ENCODE measurements at places on chromosomes 7 and 10. TPM values are rescaled to one million over a fixed set of nuclear protein-coding genes. Genes with fewer than 3 reads are reported as not detected.

DNA sequence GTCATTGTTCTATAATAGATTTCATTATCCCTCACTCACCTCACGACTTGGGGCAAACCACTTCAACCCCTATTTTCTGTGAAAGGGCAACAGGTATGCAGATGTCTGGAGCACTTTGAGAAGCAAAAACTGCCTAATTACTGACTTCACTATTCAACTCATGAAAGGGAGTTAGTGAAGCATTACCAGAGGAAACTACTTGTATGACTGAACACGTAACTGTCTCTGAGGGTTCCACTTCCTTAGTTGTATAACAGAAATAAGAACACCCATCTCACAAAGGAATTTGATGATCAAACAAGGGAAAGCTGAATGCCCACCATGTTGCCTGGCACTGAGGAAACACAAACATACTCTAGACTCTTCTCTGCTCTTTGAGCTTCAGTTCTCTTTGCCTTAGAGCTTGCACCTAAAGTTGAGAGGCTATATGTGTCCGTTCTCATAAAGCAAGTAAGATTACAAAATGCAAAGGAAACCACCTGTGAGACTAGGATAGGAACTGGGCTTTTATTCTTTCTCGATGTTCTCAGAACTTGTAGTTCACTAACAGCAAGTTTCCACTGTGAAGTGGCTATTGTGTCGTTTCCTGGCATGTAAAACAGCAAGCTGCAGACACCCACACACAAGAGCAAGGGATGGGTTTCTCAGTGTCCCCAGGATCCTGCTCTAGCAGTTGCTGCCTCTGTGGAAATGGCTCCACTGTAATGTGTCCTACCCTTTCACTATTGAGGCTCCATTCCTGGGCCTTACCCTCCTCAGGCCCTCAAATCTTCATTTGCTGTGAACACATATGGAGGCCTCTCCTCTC is 2.6 kb downstream of the TMEM243 start:
- no peak overlapping the region for H3K27ac ChIP-seq
- H3K4me1 ChIP-seq: peaks cover 14% of the 10 kb centered on the region
- H3K36me3 ChIP-seq: no peaks in the 10 kb centered on the region
- DNase-seq: no peak

DNA sequence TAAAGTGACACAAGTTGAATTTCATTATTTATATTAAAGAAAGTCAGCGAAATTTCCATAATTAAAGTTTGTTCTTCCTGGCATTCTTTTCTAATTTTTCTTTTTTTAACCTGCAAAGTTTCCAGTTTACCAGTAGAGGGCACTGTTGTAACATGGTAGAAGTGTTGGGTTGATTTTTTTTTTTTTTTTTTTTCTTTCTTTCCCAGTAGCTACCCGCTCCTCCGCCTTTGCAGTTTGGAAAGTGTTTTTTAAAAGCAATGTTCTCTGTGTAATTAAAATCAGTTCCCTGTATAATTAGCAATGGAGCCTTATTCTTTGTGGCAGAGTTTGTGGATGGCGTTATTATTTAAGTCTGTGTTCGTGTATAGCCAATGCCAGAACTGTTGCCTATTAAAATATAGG is 53.7 kb downstream of the TAF3 start:
- no peaks in the 10 kb centered on the region for H3K4me1 ChIP-seq
- no peaks in the 10 kb centered on the region for H3K27me3 ChIP-seq
- peak; percentile 58 for DNase-seq
- no peak overlapping the region for H3K4me3 ChIP-seq
- H3K27ac ChIP-seq: no peak overlapping the region

DNA sequence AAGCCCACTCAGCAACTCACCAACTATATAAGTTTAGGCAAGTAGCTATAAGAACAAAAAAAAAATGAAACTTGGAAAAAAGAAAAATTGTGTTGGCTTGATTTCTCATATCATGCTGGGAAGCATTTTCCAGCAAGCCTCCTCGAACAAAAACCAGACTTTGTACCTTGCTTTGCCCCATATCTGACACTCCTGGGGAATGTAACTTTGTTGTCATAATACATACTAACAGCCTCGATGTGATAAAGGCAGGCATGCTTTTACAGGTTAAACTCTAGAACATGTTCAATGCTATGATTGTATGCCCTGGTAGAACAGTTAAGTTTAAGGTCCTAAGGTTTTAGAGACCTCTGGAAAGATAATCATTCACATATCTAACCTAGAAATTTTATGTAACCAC is 11.6 kb downstream of the CFAP43 start:
- no peaks in the 10 kb centered on the region for H3K36me3 ChIP-seq
- DNase-seq: no peak
- no peak overlapping the region for H3K4me3 ChIP-seq
- no peak overlapping the region for H3K27ac ChIP-seq

- H3K4me1 ChIP-seq: no peaks in the 10 kb centered on the region
- no peak overlapping the region for H3K27ac ChIP-seq
Observed at GRCh38 chr7:30910411-30911073, 1.1 kb upstream of the AQP1 start.

- no peaks in the 10 kb centered on the region for H3K36me3 ChIP-seq
- H3K27ac ChIP-seq: no peak overlapping the region
- H3K27me3 ChIP-seq: no peaks in the 10 kb centered on the region
Observed at GRCh38 chr7:79434867-79435266, 18.6 kb downstream of the MAGI2 start.

GRCh38 chr10:88095223-88095721 is 231.8 kb downstream of the PTEN start:
- H3K27me3 ChIP-seq: no peaks in the 10 kb centered on the region
- no peak overlapping the region for H3K4me3 ChIP-seq
- H3K27ac ChIP-seq: no peak overlapping the region
- H3K36me3 ChIP-seq: no peaks in the 10 kb centered on the region
- H3K4me1 ChIP-seq: no peaks in the 10 kb centered on the region

GRCh38 chr7:2855386-2855785 is 11.3 kb upstream of the GNA12 start:
- no peaks in the 10 kb centered on the region for H3K4me1 ChIP-seq
- H3K4me3 ChIP-seq: no peak overlapping the region
- no peak overlapping the region for H3K27ac ChIP-seq
- no peaks in the 10 kb centered on the region for H3K27me3 ChIP-seq

GRCh38 chr7:45682836-45683555 is 108.8 kb downstream of the ADCY1 start:
- no peaks in the 10 kb centered on the region for H3K27me3 ChIP-seq
- H3K4me3 ChIP-seq: no peak overlapping the region
- DNase-seq: no peak
- H3K27ac ChIP-seq: no peak overlapping the region
- no peaks in the 10 kb centered on the region for H3K4me1 ChIP-seq

- DNase-seq: no peak
- peaks cover 8% of the 10 kb centered on the region for H3K36me3 ChIP-seq
- H3K27ac ChIP-seq: no peak overlapping the region
- H3K4me1 ChIP-seq: peaks cover 27% of the 10 kb centered on the region
Observed at GRCh38 chr10:31668326-31668725, 260.3 kb downstream of the ARHGAP12 start.

DNA sequence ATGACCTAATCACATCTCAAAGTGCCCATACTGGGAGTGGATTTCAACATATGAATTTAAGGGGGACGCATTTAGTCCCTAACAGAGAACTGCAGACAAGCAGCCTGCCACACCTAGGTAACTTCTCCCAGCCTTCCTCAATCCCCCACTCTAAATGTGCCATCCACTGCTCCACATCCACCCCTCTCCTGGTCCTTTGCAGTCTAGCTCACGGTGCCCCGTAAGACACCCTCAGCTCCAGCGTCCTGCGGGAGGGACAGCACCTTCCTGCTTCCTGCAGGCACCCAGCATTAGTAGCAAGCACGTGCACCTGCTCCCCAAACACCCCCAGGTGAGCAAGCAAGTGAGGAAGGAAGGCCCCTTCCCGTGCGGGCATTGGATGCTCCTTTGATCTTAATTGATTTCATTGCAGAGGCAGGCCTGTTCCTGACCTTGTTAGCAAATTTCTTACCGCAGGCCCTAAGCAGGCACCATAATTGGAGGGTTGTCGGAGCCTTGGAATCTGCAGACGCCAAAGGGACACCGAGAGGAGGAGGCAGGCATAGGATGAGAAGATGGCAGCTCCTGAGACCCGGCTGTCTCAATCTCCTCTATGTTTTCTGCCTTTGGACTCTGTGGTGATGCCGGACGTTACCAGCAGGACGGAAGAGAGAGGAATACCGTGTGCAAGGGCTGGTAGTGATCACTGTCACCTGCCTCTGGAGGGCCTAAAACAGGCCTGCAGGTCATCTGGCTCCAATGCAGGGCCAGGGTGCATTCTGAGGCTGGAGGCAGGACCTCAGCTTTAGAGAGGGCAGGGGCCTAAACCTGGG is 75.8 kb upstream of the CHST15 start:
- no peak overlapping the region for H3K4me3 ChIP-seq
- H3K4me1 ChIP-seq: no peaks in the 10 kb centered on the region
- no peak for DNase-seq
- H3K27me3 ChIP-seq: no peaks in the 10 kb centered on the region
- H3K36me3 ChIP-seq: no peaks in the 10 kb centered on the region
- no peak overlapping the region for H3K27ac ChIP-seq

DNA sequence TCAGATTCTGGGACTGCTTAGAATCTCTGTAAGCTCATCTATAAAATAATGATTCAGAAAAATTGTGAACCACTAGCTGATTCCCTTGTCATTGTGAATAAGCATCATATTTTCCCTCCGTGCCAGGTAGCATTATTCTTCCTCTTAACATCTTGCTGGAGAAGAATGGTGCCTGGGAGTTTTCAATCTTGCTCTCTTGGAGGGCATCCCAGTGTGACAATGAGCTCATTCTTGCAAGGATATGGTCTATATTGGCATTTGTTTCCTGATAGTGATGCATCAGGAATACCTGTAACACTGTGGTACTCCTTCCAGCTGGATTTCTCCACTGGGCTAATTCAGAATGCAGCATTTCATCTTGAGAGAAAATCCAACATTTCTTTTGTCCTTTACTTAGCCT is 126.4 kb upstream of the ITGB1 start:
- H3K27ac ChIP-seq: no peak overlapping the region
- H3K4me1 ChIP-seq: peaks cover 21% of the 10 kb centered on the region

- DNase-seq: no peak
- no peak overlapping the region for H3K27ac ChIP-seq
- no peaks in the 10 kb centered on the region for H3K4me1 ChIP-seq
- no peaks in the 10 kb centered on the region for H3K27me3 ChIP-seq
Observed at GRCh38 chr10:4742217-4742616, 83.8 kb upstream of the AKR1E2 start.

- H3K36me3 ChIP-seq: no peaks in the 10 kb centered on the region
- no peak overlapping the region for H3K27ac ChIP-seq
- no peak for DNase-seq
- peaks cover 15% of the 10 kb centered on the region for H3K4me1 ChIP-seq
- H3K27me3 ChIP-seq: no peaks in the 10 kb centered on the region
- H3K4me3 ChIP-seq: no peak overlapping the region
Observed at GRCh38 chr7:5479431-5479745, 55.8 kb upstream of the TNRC18 start.

GRCh38 chr10:117410557-117410956 is 35.3 kb upstream of the PDZD8 start:
- H3K36me3 ChIP-seq: no peaks in the 10 kb centered on the region
- no peak for DNase-seq
- no peak overlapping the region for H3K4me3 ChIP-seq
- no peak overlapping the region for H3K27ac ChIP-seq

DNA sequence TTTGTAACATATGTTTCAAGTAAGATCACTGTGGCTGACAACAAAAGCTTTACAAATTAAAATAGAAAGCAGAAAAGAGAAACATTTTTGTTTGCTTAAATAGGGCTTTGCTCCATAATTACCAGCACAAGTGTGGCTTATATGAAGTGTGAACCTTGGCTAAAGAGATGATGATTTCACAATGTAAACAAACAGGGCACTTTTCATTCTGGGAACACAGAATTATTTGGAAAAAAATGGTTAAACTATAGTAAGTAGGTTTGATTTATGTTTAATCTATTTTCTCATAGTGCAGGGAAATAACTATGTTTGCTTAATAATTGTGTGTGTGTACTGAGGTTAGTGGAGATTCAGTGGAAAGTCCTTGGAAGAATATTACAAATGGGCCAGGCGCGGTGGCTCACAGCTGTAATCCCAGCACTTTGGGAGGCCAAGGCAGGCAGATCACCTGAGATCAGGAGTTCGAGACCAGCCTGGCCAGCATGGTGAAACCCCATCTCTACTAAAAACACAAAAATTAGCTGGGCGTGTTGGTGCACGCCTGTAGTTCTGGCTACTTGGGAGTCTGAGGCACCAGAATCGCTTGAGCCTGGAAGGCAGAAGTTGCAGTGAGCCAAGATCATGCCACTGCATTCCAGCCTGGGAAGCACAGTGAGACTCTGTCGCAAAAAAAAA is 19.1 kb upstream of the OTUD1 start:
- H3K4me1 ChIP-seq: peaks cover 24% of the 10 kb centered on the region
- no peaks in the 10 kb centered on the region for H3K36me3 ChIP-seq
- no peak overlapping the region for H3K4me3 ChIP-seq
- no peaks in the 10 kb centered on the region for H3K27me3 ChIP-seq
- peak overlapping the region; percentile 84 for H3K27ac ChIP-seq

- no peaks in the 10 kb centered on the region for H3K36me3 ChIP-seq
- H3K27ac ChIP-seq: no peak overlapping the region
- no peaks in the 10 kb centered on the region for H3K27me3 ChIP-seq
- DNase-seq: no peak
- peaks cover 4% of the 10 kb centered on the region for H3K4me1 ChIP-seq
- no peak overlapping the region for H3K4me3 ChIP-seq
Observed at GRCh38 chr7:80869821-80870751, 48.8 kb downstream of the SEMA3C start.

DNA sequence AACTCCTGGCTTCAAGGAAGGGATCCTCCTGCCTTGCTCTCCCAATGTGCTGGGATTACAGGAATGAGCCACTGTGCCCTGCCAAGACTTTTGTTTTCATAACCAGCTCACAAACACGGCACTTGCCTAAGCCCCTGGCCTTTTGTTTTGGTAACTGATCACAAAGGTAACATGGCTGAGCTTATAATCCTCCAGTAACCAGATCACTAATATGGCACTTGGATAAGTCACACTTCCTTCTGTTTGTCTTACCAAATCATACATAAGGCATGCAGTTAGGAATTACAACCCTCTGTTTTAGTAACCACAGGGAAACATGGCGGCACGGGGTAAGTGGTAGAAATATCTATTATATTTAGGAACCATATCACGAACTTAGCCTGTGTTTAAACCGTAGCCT is 577.1 kb downstream of the CALN1 start:
- H3K4me1 ChIP-seq: no peaks in the 10 kb centered on the region
- no peaks in the 10 kb centered on the region for H3K27me3 ChIP-seq
- DNase-seq: no peak
- no peaks in the 10 kb centered on the region for H3K36me3 ChIP-seq

SPDYE16 gene
- polyA plus RNA-seq: 1.1 TPM

PRF1 gene
- polyA plus RNA-seq: 0.13 TPM

CYP51A1 gene
- 62.0 TPM for polyA plus RNA-seq

TAS2R41 gene
- polyA plus RNA-seq: not detected

GHRHR gene
- 2.2 TPM for polyA plus RNA-seq

CACNB2 gene
- polyA plus RNA-seq: 5.0 TPM

GPR158 gene
- polyA plus RNA-seq: 0.13 TPM

MRLN gene
- not detected for polyA plus RNA-seq

SSC4D gene
- polyA plus RNA-seq: 9.7 TPM

CHST3 gene
- polyA plus RNA-seq: 0.94 TPM

All from GM23338 (cell line).